RCC 7860 (cell line): ENCODE measurements at places on chromosomes 16 and 17.

- DNase-seq = no peak
Observed at GRCh38 chr16:19960183-19960582, 75.5 kb upstream of the GPRC5B start.

GRCh38 chr16:65318138-65318537 lies 196.3 kb upstream of the CDH11 start:
- no peak for DNase-seq

DNA sequence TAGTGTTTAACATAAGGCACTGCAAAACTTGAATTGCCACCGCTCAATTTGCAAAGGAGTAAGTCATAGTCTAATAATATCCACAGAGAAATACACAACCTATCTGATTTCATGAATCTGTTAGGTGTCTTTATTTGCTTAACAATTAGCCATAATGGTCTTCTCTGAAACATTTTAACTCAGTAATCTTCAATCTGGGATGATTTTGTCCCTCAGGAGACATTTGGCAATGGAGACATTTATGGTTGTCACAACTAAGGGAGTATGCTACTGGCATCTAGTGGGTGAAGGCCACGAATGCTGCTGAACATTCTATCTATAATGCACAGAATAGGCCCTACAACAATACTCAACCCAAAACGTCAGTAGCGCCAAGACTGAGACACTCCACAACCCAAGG lies 4.3 kb downstream of the UBE2G1 start:
- no peak for DNase-seq

DNA sequence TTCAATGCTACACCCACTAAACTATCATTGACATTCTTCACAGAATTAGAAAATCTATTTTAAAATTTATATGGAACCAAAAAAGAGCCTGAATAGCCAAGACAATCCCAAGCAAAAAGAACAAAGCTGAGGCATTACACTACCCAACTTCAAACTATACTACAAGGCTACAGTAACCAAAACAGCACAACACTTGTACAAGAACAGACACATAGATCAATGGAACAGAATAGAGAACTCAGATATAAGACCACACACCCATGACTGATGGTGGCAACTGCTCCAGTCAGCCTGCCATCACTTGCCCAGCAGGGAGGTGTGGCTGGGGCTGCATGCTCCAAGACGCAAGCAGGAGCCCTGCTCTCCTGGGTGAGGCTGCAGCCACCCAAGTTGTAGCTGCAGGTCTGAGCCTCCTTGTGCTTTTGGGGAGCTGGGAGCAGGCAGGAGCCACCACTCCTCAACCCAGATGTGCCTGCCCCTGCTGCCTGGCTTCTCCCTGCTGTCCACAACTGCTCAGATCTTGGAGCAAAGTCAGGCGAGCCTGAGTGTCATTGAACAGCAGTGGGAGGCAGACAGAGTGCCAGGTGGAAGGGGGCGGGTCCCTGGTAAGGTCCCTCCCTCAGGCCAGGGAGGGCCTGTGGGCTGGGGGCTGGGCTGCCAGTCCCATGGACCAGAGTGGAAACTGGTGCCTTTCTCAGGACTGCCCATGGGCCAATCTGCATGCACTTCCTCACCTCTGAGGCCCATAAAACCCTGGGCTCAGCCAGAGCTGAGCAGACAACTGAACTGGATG lies 24.7 kb downstream of the SSH2 start:
- no peak for DNase-seq

DNA sequence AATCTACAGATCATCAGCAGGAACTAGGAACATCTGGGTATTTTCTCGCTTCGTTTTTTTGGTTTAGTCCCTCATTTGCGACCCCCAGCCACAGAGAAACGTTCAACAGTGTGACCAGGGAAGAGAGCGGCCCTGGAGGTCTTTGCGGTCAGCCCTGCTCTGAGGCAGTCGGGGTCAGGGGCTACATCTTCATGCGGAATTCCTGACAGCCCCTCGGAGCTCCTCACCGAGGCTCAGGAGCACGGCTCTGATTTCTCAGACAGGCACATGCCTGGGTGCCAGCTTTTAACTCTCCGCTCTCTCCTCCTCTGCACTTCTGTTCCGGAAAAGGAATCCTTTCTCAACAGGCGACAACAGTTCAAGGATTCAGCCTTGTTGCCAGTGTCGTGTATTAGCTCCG lies 8.0 kb upstream of the WDR45B start:
- DNase-seq = no peak

GRCh38 chr16:1045310-1045992 lies 27.1 kb upstream of the SSTR5 start:
- no peak for DNase-seq

- peak; percentile 80 for DNase-seq
Observed at GRCh38 chr16:535446-536405, 8.2 kb downstream of the CAPN15 start.

DNA sequence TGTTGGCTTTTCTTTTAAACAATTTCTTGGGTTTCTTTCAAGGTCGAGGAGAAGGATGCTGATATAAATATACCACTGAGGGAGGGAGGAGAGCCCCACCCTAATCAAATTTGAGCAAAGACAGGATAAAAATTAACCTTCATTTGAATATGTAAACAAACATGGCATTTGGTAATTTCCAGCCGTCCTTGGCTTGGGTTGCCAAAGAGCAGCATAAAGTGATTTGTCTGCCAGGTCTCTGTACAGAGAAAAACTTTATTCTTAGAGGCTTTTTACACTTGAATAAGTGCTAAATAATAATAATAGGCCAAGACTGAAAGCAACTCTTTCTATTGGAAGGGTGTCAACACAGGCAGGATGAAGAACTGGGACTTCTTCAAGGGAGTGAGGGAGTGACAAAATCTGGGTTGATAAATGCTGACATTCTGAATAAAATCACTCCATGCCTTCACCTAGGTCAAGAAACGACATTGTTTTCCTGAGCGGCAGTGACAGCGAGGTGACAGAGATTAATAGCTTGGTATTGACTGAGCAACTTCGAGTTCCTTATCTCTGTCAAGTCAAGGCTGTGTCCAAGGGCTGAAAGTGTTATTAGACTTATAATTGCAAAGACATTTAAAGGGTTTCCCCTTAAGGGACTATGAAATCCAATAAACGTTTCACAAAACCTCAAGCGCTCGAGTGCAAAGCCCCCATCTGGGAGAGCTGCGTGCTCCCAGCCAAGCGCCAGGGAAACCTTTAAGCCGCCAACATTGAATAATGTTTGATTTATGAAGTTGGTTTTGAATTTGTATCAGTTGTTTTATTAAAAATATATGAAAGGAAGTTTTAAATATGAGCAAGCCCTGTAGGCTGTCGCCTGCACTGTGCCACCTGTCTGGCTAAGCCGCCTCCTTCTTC lies 269.5 kb upstream of the N4BP1 start:
- DNase-seq = no peak

- peak; percentile 82 for DNase-seq
Observed at GRCh38 chr17:17900615-17901520, 64.1 kb upstream of the SREBF1 start.

- no peak for DNase-seq
Observed at GRCh38 chr17:54980375-54980774, 11.8 kb downstream of the STXBP4 start.

DNA sequence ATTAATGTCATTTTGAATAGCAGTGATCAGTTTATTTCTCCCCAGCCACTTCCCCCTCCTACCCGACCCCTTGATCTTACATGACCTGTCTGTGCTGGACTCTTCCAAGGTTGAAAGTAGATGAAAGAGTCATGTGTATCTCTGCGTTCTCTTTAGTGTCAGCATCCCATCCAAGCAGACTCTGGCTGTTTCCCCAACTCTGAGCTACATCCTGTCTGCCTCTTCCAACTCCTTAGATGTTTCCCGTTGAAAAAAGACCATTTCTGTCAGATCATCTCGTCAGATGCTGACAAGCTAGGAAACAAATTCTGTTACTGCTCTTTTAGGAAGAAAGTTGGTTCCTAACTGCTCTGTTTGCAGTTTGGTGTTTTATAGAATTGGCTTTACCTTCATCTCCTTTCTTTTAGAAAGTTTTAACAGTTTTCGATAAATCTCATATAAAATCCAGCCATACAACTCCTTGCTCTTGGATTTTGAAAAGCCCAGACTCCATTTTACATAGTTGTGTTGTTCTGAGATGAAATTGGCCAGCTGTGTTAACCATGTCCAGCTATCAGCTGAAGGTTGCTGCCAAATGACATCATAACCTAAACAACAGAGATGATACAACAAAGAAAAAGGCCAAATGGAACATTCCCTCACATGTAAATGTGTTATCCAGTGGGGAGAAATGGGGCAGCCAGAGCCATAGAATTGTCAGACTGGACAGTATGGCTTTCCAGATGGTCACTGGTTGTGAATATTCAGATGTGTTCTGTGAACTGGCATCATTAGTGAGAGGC lies 43.5 kb downstream of the CYB561 start:
- no peak for DNase-seq

DNA sequence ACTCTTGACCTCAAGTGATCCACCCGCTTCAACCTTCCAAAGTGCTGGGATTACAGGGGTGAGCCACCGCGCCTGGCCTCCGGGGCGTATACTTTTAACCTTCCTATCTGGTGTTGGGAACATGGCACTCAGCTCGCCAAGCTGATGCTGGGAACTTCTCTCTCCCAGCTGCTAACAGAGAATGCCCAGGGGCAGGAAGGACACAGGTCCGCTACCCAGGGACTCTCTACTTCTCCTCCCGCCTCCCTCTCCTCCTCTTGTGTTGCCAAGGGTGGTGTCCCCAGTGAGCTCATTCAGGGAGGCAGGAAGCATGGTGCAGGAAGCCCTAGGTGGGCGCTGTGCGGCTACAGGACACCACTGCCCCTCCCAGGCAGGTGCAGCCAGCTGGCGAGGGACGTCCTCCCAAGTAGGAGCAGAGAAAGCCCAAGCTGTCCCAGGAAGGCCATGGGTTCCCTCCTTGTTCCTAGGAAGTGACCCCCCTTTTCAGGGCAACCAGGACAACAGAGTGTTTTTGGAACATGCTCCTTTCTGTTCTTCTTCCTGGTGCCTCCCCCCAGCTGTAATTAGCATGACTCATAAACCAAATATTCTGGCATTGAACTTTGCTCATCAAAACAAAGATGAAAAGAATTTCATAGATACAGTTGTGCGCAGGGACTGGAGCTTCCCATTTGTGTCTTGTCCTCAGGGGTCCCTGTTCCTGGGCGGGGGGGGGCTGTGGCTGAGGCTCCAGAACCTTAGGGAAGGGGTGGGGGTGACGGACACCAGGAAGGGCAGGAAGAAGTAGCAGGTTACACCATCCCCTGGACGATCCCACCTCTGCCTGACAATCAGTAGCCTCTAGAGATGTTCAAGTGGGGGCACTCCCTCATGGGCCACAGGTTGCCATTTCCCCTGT lies 2.7 kb downstream of the C1QTNF1 start:
- peak; percentile 84 for DNase-seq

DNA sequence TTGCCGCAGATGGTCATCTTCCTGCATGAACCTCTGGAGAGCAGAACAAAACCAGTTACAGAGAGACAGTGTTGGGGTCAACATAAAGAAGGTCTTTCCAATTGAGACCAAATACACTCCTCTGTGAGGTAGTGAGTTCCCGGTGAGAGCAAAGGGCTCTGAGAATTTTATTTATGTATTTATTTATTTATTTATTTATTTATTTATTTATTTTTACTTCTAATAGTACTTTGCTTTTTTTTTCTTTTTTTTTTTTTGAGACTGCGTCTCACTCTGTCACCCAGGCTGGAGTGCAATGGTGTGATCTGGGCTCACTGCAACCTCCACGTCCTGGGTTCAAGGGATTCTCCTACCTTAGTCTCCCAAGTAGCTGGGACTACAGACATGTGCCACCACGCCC lies 12.1 kb upstream of the COTL1 start:
- DNase-seq = no peak

GRCh38 chr17:36768394-36768793 lies 167.0 kb downstream of the MRM1 start:
- DNase-seq = no peak

DNA sequence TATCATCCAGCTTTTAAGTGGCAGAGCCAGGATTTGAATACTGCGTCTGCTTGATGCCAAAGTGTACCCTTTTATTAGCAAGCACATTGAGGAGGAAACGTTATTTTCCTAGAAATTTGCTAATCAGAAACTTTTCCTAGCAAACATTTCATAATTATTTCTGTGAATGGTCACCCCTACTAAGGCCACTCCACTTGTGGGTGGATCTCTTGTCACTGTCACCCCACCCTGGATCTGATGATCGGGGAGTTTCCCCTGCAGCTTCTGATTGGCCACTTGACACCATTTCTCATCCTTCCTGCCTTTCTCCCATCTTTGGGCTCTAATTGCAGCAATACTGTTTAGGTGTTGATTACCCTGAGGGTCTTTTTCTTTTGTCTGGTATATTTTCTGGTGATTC lies 35.9 kb downstream of the GPRC5B start:
- no peak for DNase-seq

DNA sequence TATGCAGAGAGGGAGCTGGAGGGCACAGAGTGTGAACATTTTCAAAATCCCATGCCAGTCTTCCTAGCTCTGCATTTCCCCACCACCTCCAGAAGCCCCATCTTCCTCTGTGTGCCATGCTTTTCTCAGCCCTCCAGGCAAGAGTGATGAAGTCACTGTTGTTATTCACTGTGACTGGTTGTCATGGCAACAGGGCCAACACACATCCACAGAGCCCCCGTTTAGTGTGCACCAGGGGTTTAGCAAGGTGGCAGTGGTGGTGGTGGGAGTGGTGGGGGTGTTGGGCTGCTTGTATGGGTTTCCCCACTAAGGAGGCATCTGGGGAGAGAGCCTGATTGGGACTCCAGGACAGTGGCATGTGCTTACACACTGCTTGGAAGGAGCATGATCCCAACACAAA lies 309.9 kb upstream of the ASIC2 start:
- DNase-seq = no peak

DNA sequence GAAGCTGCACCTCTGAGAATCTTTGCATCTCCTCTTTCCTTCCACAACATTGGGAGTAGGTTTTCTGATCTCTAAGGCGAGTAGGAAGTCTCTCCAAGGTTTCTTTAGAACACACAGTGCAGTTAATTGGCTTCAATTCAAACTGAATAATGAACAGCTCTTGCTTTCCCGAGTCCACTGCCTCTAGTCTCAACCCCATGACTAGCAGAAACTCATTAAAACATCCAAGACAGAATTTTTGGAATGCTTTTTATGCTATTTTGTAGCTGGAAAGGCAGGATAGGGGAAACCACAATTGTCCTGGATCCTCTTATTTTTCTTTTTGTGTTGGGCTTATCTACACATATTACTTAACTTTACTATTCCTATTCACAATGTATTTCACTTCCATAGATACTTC lies 206.6 kb downstream of the CDH8 start:
- no peak for DNase-seq

GRCh38 chr17:56130631-56131030 lies 22.6 kb upstream of the ANKFN1 start:
- DNase-seq = no peak
